Mucosa of gallbladder (tissue), 1 donor: ENCODE measurements at places on chromosomes 2 and 18.

DNA sequence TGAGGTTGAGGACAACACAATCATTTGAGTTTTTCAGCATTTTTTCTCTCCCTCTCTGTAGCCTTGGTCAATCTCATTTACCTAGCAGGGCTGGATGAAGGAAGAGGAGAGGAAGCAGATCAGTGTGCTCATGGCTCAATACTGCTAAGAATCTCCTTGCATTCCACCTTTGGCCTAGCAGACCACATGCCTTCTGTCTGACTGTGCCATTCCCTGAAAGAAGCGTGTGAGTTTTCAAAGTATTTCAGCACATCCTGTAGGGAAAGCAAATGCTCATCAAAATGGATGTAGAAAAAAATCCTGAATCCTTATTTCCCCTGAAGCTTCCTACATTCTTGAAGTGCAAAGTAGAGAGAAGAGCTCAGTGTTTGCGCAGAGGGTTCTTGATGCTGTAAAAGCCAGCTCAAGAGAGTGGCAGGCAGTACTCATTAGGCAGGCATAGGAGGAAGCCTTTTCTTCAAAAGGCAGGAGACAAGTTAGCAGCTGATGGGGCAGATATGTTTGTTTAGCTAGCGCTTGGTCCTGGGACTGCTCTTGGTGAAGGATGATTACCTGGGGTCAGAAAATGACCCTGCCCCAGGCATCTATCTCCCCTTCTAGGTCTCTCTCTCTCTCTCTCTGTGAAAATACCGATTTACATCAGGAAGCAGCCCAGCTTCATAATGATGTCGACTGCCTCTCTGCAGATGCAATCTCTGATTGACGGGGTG is 14.4 kb upstream of the PIK3C3 start:
- no peak for DNase-seq

- no peak for DNase-seq
Measured at GRCh38 chr2:174546519-174547506, 50.8 kb downstream of the WIPF1 start.

DNA sequence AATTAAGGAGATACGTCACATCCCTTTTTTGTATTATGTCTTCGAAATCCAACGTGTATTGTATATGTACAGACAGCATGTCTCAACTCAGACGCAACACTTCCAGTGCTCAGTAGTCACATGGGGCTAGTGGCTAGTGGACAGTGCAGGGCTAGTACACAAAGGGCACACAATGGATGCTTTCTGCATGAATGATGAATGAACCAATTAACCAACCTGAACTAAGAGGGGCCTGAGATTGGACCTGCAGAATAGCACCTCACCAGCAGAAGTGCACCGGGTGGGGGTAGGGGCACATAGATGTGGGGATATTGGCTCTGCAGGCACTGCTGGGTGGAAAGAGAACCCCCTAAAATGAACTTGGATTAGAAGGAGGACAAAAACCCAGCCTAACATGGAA is 20.7 kb downstream of the ST8SIA5 start:
- no peak for DNase-seq

DNA sequence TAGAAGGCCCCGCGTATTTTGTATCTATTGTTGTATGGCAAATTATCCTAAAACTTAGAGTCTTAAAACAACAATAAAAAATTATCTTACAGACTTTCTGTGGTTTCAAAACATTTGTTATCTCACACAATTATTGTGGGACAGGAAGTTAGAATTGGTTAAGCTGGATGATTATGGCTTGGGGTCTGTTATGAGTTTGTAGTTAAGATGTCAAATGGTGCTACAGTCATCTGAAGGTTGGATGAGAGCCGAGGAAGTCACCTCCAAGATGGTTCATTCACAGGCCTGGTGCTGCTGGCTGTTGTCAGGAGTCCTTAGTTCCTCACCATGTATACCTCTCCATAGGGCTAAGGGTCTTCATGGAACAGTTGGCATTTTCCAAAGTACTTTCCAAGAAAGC is 175.6 kb upstream of the FANCL start:
- DNase-seq, result no peak

GRCh38 chr2:208250388-208250787 is 4.5 kb downstream of the IDH1 start:
- no peak for DNase-seq

DNA sequence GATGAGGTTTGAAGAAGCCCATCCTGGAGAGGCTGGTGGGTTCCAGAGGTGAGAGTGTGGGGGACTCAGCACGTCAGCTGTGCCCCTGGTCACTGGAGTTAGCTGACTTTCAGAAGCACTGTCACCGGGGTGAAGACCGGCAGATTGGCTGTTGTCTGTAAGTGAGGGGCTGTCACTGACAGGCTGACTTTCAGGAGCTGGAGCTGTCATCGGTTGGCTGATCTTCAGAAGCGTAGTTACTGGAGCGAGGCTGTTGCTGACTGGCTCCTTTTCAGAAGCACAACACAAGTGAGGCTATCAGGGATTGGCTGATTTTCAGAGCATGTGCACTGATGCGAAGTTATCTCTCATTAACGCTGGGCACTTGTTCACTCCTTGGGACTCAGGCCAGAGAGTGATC is 738.4 kb upstream of the ID2 start:
- DNase-seq, result no peak

DNA sequence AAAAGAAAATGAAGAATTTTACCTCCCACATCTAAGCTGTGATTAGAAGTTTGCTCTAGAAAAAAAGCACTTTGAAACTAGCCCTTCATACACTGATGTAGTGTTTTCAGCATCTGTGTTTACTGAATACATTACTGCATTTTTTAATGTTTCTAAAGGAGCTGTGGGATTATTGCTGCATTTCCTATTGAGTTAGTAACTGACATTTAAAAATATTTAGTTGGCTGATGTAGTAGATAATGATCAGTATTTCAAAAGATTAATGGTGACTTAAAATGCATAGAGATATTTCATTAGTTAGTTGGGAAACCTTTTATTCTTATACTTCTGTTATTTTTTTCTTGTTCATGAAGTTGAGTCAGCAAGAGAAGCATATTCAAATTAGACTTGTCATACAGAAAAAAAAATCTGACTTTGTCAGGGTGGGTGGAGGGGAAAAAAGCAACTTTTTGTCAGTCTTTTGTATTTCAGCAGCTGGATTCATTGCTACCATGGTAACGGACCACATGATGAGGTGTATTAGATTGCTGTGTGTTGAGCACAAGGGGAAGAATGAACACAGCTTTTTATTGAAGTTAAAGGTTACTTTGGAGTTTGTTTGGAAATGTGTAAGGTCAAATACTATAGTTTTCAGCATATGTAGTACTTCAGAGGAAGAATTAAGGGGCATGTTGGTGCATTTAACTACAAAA is at the start of gene DTNA:
TSS of gene DTNA (plus strand) at position 549 of the 692 bp plus-strand sequence. CDS start 45,679 bp downstream, outside the sequence.
- no peak for DNase-seq

- no peak for DNase-seq
Measured at GRCh38 chr2:193348055-193348454, 1153.3 kb upstream of the TMEFF2 start.

DNA sequence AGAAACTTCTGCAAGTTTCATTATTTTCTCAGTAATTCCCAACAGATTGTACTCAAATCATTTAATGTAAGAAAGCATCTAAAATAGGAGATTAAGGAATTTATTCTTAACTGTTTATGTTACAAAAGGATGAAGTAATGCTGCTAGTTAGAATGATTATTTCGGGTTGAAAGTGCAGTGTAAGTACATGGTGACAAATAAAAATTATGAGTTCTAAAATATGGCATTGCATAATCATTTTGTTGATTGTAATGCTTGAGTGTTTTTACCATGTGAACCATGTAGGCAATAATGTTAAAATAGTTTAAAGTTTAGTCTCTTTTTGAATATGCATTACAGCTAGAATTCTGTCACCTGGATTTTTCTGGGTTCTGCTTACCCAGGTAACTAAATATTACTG is 149.0 kb upstream of the SP5 start:
- DNase-seq, result no peak

- DNase-seq, result no peak
Measured at GRCh38 chr2:198611201-198611600, 806.8 kb downstream of the PLCL1 start.

GRCh38 chr2:162200636-162201035 is 42.6 kb downstream of the FAP start:
- DNase-seq, result no peak

DNA sequence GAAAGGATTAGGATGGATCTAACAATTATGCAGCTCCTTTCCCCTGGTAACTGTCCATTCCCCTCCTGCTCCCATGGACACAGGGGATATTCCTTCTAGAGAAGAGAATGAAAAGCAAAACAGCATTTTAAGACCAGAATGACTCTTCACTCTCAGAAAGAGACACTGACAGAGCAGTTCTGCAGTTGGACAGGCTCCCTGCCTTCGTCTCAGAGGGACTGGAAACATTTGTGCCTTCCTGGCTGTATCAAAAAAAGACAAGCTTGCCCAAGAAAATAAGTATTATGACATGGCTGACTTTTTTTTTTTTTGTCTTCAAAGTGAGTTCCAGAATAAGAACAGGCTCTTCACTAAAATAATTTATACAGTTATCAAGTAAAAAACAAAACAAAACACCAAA is 9.5 kb downstream of the PID1 start:
- no peak for DNase-seq
